ENCODE measurements at places on chromosomes 2 and 18.

- peak; percentile 85 for DNase-seq
Measured at GRCh38 chr18:3603421-3604234, 153.7 kb downstream of the TGIF1 start.

- DNase-seq: no peak
Measured at GRCh38 chr2:145022666-145023333, 502.9 kb upstream of the ZEB2 start.

GRCh38 chr18:32425466-32425865 is 45.2 kb downstream of the GAREM1 start:
- no peak for DNase-seq

GRCh38 chr2:96427917-96428316 is 77.2 kb downstream of the NEURL3 start:
- DNase-seq: peak; percentile 64

- DNase-seq: no peak
Measured at GRCh38 chr2:129713337-129713736, 266.1 kb upstream of the RAB6C start.

- no peak for DNase-seq
Measured at GRCh38 chr2:37892436-37893114, 32.5 kb upstream of the RMDN2 start.

GRCh38 chr2:34785206-34785785 is 1186.2 kb upstream of the FAM98A start:
- no peak for DNase-seq

DNA sequence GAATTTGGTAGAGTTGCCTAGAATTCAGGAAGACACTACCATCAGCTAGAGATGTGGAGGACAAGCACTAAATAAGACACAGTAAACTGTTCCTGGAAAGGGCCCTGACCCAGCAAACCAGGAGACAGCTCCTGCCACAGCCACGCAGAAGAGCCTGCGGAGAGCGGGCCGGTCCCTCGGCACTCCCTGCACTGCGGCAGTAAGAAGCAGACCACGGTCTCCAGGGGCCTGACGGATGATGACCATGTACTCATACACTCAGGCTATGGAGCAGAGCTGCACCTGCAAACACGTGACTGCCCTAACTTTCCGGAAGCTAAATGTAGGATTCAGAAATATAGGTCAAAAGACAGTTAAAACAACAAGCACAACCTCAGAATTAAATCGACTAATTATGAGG is 72.9 kb downstream of the ZNF516 start:
- DNase-seq: peak; percentile 46

DNA sequence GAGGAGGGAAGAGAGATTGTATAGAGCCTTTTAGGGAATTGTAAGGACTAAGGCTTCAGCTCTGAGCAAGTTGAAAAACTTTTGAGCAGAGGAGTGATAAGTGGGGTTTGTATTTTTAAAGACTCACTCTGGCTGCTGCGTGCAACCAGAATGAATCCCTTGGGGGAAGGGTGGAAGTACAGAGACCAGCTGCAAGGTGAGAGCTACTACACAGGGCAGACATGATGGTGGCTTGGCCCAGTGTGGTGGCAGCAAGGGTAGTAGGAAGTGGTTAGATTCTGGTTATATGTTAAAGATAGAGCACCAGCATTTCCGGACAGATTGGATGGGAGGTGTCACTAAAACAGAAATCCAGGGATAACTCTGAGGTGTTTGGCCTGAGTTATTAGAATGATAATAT is 10.1 kb upstream of the SESTD1 start:
- no peak for DNase-seq

GRCh38 chr2:213172641-213173040 is 21.2 kb upstream of the IKZF2 start:
- peak; percentile 68 for DNase-seq

GRCh38 chr2:241088376-241088775 is 13.7 kb downstream of the MTERF4 start:
- DNase-seq: no peak

DNA sequence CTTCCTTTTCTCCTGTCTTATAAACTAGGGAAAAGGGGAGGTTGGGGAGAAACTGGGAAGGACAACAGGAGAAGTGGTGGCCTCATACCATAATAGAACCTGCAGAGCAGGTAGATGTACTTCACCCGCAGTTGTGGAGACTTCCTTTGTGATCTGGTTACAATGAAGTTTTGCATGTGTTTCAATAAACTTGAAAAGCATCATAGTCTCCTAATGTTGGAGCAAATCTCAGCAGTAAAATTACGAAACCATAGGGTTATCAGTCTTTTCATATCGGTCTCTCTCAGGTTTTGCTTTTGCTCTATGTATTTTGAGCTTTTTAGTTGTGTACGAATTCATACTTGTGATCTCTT is 30.5 kb downstream of the ANO7 start:
- DNase-seq: no peak

GRCh38 chr2:11387100-11387390 is 42.6 kb upstream of the ROCK2 start:
- peak; percentile 81 for DNase-seq

DNA sequence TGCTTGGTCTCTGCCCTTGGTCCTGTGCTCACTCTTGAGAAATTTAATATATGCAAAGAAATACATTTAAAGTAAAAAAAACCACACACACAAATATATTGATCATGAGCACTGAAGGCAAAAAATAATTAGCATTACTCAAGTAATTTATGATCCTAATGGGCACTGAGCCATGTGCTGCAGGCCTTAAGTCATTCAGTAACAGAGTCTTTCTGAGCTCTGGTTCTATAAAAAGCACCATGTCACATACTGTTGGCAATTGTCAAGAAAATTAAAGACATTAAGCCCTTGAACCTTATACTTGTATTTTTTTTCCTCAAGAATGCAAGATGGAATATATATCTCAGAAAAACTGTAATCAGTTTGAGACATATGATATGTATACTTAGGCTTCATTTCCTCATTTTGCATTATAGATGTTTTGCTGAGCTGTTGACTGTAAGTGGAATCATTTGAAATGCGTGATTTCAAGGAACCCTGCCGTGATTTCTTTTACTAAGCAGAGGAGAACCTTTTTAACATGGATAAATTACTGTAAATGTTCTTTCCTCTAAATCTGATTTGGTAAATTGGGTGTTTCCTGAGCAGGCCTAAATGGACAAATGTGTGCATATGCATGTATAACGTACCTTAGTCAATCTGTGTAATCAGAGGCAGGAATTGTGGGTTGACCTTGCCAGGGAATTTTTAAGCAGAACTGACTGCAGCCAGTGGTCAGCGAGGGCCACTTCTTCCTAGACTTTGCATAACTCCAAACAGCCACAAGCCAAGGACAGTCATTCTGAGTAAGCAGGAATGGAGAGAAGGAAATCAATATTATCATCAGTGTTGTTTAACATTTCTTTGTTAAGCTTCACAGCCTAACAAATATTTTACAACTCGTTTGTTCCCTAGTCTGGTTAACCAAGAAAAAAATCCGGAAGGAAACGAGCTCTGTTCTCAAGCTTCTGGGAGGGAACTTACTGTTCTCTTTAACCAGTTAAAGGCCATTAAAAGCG is 191.5 kb upstream of the ATP5MC3 start:
- no peak for DNase-seq

GRCh38 chr18:35426786-35427185 is 49.6 kb upstream of the ZNF396 start:
- no peak for DNase-seq

GRCh38 chr2:81767187-81767912 is 1462.8 kb upstream of the LRRTM1 start:
- no peak for DNase-seq

- no peak for DNase-seq
Measured at GRCh38 chr18:36780748-36781147, 48.1 kb downstream of the TPGS2 start.

DNA sequence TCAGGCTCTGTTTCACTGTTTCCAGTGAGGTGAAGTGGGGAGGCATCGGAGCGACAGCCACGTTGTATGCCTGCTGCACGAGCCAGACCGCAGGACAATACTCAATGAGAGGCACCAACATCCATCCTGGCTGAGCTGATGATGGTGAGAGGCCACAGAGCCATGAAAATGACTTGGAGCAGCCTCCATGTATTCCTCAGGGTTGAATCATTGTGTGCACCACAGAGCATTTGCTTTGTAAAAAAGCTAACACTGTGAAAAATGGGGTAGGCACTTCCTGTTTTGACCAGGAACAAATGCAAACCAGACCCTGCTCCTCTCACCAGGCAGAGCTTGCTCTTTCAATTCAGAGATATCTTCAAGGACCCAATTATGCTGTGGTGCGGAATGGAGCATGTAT is 87.2 kb downstream of the LPIN1 start:
- no peak for DNase-seq

DNA sequence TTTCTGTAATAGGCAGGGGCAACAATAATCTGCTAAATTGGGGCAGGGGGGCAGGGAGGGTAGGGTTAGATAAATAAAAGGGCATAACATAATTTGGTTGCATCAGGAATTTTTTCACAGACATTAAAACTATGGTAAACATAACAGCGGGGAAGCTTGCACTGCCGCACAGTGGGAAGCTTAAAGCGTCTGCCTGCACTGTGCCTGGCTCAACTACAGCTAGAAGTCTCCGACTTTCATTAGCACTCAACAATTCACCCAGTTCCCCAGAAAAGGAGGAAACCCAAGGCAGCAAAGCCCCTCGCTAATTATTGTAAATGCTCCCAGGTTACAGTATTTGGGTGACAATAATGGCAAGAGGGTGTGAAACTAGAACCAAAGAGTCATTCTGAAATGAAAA is 562.9 kb downstream of the ARHGAP15 start:
- no peak for DNase-seq

All from islet precursor cell (in vitro differentiated cells).